Stimulated activated CD4-positive, alpha-beta T cell treated with anti-CD3 and anti-CD28 coated beads, Interleukin-12 subunit alpha, Interleukin-12 subunit beta, amount 100 ng/mL, for 4 hours (primary cell): ENCODE measurements at places on chromosomes 1 and 21.

- DNase-seq: no peak
Measured at GRCh38 chr21:31255896-31256295, 88.2 kb downstream of the TIAM1 start.

DNA sequence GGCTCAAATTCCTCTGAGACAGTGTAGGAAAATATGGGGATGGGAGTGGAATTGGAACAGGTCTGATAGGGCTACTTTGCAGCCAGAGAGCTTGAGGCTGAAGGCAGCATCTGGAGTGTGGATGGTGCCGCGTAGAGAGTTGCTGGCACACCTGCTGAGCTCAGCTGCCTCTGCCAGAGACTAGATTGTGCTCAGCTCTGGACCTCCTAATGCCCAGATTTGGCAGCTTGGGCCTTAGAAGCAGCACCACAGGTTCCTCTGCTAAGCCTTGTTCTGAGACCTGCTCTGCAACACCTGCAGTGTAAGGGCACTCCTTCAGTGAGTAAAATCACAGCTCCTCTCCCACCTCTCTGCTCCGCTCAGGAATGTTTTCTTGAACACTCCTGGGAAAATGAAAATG is 23.3 kb downstream of the ACOT11 start:
- DNase-seq: no peak

- DNase-seq: no peak
Measured at GRCh38 chr1:70745199-70745598, 302.4 kb downstream of the PTGER3 start.

DNA sequence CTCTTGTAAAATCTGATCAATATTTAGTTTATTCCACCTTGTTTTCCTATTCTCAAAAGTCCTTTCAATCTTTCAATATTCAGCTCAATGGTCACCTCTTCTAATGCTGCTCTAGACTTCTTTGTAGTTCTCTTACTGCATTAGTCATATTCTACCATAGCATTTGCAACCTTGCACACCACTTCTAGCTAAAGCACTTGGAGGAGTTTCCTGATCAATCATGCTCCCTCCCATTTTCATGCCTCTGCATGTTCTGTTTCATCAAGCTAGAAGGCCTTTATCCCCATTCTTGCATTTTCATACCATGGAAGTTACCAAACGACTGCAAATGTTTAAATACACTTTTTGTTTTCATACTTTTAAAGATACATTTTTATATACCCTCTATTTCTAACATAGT is 72.1 kb downstream of the SLC5A9 start:
- no peak for DNase-seq

GRCh38 chr21:25568246-25568645 is 39.0 kb downstream of the MRPL39 start:
- no peak for DNase-seq

- no peak for DNase-seq
Measured at GRCh38 chr1:115262886-115263285, 75.2 kb downstream of the NGF start.

DNA sequence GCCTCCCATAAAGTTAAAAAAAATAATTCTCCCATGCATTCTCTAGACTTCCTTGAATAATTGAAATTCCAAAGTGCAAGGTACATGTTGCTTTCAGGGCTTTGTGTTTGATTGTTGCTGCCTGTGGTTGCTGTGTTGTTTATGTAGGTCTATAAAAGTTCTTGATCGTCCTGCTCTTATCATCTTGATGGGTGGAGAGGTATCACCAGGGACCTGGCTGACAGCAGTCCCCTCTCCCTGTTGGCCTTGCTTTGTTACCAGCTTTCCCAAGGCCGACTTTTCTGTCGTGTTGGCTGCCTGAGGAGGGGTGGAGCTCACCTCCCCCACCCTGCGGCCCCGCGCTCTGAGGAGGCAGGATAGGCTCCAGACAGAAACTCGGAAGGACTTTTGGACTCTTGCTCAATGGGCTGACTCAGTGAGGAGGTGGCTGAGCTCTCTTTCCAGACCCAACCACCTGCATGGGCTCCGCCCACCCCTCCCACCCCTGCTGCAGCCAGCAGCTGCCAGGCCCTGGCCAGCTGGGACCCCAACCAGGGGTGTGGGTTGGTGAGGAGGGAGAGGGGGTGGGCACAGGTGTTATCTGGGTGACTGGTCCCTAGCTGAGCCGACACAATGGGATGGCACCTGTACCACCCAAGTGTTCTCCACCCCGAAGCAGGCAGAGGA is 2.0 kb downstream of the INAVA start:
- DNase-seq: no peak

DNA sequence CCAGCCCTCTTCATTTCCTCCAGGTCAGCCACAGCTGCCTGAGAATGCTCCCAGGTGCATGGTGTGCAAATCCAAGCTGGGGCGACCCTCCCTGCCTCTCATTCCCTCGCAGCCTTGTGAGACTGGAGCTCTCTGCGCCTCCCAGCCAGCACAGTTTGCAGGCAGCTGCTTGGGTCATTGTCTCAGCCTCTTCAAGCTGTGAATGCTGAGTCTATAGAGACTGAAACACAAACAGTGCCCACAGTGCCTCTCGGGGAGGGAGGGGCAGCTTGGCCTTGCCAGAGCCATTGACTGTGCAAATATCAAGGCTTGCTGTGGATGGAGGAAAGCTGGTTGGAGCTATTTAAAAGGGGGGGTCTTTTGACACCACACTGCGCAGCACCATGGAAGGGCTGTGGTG is 10.6 kb downstream of the PLXNA2 start:
- DNase-seq: no peak

GRCh38 chr21:32908534-32908933 is 117.2 kb upstream of the OLIG2 start:
- DNase-seq: no peak

DNA sequence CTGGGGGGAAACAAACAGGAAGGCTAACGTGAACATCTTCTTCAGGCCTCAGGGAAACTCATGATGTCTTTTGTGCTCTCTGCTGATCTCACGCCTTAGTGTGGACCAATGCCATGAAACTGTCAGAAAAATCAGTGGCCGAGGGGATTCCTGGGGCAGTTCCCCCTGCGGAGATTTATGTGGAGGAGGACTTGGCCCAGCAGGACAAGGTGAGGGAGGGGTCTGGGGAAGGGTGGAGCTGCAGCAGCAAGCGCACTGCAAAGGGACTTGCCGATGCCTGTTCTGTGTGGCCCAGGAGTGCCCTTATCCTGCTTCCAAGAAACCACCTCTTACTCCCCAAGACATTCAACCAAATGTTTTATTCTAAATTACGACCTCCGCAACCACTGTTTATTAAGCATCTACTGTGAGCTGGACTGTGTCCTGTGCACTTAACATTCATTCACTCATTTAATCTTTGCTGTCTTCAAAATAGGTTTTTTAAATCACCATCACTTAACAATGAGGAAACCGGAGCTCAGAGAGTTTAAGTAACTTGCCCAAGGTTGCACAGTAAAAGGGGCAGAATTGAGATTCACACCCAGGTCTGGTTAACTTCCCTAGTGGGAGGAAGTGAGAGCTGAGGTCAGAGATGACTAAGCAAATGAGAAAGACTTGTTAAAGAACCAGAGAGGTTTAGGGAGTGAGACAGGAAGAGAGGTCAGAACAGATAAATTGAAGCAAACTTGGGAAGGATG is 49.7 kb downstream of the FHAD1 start:
- no peak for DNase-seq

- no peak for DNase-seq
Measured at GRCh38 chr1:14080653-14081052, 380.7 kb downstream of the PRDM2 start.

- DNase-seq: no peak
Measured at GRCh38 chr21:43291347-43291950, 122.6 kb downstream of the CRYAA start.

GRCh38 chr1:75742047-75742625 is 17.6 kb downstream of the ACADM start:
- no peak for DNase-seq
